ENCODE measurements at places on chromosomes 16 and 17. TPM values are rescaled to one million over a fixed set of nuclear protein-coding genes. Genes with fewer than 3 reads are reported as not detected.

DNA sequence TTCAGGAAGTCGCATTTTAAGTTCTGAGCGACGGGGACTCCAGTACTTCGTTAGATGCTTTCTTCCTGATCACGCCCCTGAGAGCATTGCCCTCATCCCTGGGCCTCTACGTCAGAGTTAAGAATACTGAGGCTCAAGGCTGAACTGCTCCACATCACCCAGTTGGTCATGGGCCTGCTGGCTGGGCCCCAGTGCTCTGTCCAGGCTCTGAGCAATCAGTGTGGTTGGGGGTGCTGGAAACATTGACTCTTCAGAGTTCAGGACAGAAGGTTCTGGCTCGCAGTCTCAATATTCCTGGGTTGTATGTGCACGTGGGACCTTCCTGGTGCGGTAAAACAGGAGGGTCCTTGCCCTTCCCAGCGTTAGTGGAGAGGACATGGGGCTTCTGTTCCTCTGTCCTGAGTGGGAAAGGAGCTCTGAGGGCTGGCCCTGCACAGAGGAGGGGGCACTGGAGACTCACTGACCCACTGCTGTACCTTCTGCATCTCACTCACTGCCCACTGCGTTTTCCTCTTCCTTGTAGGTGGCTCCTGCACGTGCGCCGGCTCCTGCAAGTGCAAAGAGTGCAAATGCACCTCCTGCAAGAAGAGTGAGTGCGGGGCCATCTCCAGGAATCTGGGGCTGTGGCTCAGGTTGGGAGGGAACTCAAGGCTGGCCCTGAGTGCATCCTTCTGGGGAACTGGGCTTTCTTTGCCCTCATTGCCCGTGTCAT lies 518 bp downstream of the MT1E start:
- no peaks in the 10 kb centered on the region for H3K27me3 ChIP-seq
- H3K27ac ChIP-seq, result no peak overlapping the region
- no peaks in the 10 kb centered on the region for H3K36me3 ChIP-seq
- H3K4me1 ChIP-seq, result no peaks in the 10 kb centered on the region
- H3K4me3 ChIP-seq, result peak overlapping the region; percentile 54

GRCh38 chr16:49189286-49189685 lies 92.4 kb downstream of the CBLN1 start:
- no peak for DNase-seq
- H3K4me1 ChIP-seq, result no peaks in the 10 kb centered on the region
- H3K4me3 ChIP-seq, result no peak overlapping the region
- no peaks in the 10 kb centered on the region for H3K36me3 ChIP-seq
- no peaks in the 10 kb centered on the region for H3K27me3 ChIP-seq

The IQCK gene
- 1.8 TPM for total RNA-seq

GRCh38 chr17:78341559-78342448 lies 18.1 kb downstream of the SOCS3 start:
- peak overlapping the region; percentile 24 for H3K4me3 ChIP-seq
- H3K36me3 ChIP-seq, result no peaks in the 10 kb centered on the region
- peak overlapping the region; percentile 82 for H3K27ac ChIP-seq
- DNase-seq, result peak; percentile 28
- H3K4me1 ChIP-seq, result peaks cover 43% of the 10 kb centered on the region

The ZNF287 gene
- total RNA-seq, result 14.3 TPM

GRCh38 chr16:29664091-29664921 lies 1.3 kb downstream of the SPN start:
- peaks cover 45% of the 10 kb centered on the region for H3K4me1 ChIP-seq
- H3K27me3 ChIP-seq, result no peaks in the 10 kb centered on the region
- H3K27ac ChIP-seq, result peak overlapping the region; percentile 94
- no peaks in the 10 kb centered on the region for H3K36me3 ChIP-seq

The BCL7C gene
- total RNA-seq, result 22.3 TPM

The FBXO39 gene
- 7.4 TPM for total RNA-seq

Data from naive thymus-derived CD4-positive, alpha-beta T cell (primary cell).